SW 1271 (cell line): ENCODE measurements at places on chromosomes 6 and 20.
A peak's percentile ranks its signal among the peaks of the same experiment; 100 is the strongest.

DNA sequence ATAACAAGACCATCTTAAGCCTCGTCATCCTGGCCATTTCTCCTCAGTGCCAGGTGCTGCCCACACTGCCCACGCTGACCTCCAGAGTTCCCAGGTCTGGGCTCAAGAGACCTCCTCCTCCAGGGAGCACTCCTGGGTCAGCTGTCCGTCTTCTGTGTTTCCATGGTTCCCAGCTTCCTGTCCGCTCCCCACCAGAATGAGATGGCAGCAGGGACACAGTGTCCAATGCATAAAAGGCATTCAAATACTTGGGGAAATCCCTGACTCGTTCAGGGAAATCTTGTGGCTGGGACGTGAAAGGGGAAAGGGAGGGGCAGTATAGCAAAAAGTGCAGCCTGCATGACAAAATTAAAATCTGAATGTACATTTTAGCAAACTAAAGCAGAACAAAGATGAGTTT, 54.3 kb downstream of the SLC23A2 start:
- DNase-seq, result no peak

DNA sequence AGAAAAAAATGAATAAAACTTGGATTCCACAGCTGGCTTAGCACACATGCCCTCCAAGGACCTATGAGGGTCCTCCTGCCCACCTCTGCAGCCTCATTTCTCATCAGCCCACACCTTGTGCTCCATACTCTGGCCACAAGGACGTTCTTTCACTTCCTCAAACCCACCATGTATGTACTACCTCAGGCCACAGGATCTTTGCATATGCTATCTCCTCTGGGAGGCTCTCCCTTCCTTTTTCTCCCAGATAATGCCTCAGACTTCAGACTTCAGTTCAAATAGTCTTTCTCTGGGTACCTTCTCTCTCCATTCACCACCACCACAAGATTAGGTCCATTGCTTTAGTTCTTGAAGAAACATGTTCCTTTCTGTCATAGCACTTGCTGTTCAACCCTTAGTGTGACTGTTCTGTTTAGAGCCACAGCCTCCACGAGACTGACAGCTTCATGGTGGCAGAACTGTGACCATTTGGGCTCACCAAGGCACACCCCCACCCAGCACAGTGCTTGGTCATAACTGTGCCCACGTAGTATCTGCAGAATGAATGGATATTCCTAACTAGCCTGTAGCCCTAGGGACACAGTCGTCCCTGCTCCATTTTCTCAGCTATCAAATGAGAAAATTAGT, 146.7 kb upstream of the LRFN2 start:
- no peak for DNase-seq

GRCh38 chr6:37103169-37104039, 66.5 kb upstream of the PIM1 start:
- no peak for DNase-seq

DNA sequence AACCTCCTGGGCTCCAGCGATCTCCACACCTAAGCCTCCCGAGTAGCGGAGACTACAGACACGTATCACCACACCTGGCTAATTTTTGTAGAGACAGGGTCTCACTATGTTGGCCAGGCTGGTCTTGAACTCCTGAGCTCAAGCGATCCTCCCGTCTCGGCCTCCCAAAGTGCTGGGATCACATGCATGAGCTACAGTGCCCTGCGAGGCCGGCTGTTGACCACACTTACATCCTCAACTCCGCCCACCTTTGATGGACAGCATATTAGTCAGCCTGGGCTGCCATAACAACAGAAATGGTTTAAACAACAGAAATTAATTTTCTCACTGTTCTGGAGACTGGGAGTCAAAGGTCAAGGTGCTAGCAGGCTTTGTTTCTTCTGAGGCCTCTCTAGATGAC, 107.7 kb downstream of the JPH2 start:
- DNase-seq, result peak; percentile 17

DNA sequence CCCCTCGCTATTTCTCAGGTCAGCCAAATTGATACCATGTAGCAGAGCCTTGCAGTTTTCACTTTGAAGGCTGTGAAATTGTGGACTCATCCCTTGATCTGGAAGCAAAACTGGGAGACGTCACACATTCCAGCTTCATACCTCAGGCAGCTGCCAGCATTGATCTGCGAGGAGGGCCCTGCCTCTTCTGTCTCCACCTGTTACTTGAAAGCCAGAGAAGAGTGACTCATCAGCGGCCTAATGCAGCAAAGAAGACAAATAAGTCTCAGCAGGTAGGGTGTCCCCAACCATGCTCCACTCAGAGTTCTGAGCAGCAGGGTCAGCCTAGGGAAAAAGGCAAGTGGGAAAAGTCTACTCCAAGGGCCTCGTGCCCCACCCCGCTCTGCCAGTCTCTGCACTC, 69.4 kb upstream of the BMP2 start:
- DNase-seq, result no peak
